ENCODE measurements at places on chromosomes 1 and 21.

DNA sequence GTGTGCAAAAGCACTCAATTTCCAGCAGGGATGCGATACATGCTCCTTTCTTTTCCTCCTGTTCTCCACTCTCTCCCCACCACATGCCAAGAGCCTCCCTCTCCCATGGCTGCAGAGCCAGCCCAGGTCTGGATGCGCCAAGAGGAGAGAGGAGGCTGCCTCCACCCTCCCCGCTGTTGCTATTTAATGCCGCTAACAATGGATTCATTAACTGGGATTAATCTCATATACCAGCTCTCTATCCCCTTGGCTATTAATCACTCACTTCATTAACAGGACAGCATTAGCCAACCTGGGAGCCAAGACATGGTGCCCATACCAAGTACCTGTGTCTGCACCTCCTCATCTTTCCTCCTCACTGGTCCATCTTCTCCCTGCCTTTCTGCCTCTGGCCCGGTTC lies 49.1 kb upstream of the SCMH1 start:
- ATAC-seq: no peak

GRCh38 chr1:201535046-201535918 lies 3.6 kb upstream of the NAV1 start:
- ATAC-seq: peak; percentile 32

DNA sequence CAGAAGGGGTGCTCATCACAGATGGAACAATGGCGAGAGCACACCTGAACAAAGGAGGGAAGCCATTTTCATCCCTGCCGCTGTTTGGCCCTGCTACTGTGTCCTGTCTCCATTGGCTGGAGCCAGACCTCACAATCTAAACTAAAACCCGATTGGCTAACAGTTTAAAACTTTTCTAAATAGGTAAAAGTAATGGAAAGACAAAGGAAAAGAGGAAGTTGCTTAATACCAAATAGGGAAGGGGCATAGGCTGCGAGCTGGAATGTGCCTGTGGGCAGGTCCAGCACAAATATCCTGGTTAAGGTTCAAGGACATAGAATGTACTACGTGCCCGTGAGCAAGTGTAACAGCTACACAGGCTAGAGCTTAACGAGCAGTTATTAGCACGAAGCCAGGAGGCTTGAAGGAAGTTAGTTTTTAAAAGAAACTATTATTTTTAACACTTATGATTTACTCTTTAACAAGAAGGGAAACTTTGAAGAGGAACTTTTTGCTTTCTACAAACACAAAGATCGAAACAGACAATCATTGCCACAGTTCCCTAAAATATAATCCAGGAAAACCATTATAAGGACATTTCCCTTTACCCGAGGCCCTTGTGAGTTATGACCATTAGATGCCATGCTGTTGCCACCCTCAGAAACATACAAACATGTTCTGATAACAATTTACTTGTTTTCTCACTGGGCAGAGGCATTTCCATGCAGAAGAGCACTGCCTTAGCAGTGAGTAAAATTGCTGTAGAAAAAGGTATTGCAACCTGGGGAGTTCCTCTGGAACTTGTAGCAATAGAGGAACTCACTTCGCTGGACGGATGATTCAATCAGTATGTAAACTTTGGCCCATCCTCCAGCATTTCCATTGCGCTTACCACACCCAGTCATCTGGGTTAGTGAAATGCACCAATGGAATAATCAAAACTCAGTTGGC lies 4.8 kb upstream of the PTTG1IP start:
- no peak for ATAC-seq

DNA sequence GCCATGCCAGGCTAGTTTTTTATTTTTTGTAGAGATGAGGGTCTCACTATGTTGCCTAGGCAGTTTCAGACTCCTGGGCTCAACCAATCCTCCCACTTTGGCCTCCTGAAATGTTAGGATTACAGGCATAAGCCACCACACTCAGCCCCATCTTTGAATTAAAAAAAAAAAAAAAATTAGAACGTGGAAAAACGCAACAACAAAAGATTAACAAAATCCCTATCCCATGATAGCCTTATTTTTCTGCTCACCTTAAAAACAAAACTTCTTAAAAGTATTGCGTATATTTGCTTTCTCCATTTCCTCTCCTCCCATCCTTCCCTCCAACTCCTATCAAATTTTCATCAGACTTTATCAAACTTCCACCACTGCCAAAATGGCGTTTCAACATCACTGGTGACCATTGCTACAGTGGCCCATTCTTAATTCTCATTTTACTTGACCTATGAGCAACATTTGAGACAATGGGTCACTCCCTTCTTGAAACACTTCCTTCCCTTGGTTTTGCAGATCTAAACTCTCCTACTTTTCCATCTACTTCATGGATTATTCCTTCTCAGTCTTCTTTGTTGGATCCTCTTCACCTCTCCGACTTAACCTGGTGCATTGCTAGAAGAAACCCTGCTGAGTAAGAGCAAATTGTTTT lies 579 bp upstream of the ZNF684 start:
- peak; percentile 42 for ATAC-seq

DNA sequence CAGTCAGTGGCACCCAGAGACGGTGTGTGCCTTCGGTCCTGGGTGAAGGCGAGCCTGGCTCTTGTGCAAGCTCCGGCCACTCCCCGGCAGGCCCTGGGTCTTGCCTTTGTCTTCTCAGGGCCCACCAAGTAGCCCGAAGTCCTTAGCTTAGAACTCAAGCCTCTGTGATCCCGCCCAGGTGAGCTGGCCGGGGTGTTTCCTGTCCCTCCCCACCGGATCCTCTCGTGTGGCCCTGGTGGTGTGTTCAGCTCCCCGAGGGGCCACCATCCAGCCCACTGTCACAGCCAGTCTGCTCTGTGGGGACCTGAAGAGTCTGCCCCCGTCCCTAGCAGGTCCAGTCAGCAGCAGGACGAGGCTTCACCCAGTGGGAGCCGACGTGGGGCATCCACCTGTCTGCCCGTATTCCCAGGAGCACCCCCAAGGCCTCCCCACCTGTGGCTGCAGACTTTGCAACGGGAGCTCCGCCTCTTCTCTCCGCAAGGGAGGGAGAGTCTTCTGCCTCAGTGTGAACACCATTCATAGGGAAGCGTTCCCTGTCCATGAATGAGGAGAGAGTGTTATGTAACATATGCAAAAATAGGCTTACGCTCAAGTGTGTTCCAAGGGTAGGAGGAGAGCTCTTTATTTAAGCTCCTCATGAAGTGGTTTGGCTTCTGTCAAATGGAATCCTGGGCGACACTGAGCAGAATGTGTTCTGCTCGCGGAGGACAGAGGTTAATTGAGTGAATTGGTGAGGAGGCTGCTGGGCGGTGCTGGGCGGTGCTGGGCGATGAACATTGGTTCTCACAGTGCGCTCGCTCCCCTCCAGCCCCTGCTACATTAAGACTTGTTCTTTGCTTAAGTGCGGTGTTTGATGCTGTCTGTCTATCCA lies 108.9 kb downstream of the CRYAA start:
- peak; percentile 22 for ATAC-seq

DNA sequence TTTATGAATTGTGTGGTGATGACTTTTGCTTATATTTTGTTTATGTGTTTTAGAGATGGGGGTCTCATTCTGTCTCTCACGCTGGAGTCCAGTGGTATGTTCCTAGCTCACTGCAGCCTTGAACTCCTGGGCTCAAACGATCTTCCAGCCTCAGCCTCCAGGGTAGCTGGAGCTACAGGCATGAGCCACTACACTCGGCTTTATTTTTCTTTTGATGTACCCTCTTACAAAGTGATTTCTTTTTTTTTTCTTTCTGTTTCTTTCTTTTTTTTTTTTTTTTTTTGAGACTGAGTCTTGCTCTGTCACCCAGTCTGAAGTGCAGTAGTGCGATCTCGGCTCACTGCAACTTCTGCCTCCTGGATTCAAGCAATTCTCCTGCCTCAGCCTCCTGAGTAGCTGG lies 46.8 kb downstream of the CD247 start:
- ATAC-seq: no peak

- no peak for ATAC-seq
These were observed 60.6 kb downstream of the EVA1C start for GRCh38 chr21:32472890-32473765.

DNA sequence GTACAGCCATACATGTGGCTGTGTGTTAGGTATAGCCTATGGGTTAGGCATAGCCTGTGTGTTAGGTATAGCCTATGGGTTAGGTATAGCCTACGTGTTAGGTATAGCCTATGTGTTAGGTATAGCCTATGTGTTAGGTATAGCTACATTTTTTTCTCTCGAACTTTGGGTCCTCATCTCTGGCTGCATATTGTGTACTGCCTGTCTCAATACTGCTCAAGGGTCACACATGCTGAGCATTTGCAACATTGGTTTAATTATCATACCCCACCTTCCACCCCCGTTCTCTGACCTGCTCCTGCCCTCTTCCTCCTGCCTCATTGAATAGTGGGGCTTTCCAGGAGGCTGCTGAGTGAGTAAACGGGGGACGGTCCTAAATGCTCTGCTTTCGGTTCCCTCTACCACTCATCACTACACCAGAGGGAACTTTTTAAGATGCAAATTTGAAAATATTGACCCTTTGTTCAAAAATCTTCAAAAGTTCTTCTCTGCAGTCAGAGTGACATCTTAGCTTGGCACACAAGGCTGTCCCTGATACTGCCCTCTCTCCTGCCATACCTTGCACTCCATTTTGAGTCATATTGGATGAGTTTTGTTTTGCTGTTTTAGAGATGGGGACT lies 17.8 kb downstream of the OR2B11 start:
- ATAC-seq: no peak

DNA sequence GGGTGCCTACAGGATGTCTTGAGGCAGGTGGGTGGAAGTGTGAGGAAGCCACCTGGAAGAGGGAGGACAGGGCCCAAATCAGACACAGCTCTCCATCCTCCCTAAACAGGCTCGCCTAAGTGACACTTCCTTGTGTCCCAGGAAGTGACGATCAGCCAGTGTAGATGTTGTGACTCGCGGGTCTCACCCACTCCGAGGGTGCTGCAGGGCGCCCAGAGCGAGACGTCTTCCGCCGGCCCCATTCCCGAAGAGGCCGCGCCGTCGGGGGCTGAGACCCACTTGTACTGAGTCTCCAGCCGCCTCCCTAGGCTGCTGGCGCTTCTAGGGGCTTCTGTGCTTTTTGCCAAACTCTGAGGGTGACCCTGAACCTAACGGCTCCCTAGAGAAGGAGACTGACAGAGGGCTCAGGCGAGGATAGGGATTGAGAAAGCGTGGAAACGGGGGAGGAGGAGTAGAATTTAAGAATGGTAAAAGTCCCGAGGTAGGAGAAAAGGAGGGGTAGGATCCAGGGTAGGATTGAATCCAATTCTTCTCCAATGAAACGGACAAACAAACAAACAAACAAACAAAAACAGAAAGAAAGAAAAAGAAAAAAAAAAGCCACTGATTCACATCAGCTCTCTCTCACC lies 543 bp upstream of the MARK1 start:
- ATAC-seq: peak; percentile 48

DNA sequence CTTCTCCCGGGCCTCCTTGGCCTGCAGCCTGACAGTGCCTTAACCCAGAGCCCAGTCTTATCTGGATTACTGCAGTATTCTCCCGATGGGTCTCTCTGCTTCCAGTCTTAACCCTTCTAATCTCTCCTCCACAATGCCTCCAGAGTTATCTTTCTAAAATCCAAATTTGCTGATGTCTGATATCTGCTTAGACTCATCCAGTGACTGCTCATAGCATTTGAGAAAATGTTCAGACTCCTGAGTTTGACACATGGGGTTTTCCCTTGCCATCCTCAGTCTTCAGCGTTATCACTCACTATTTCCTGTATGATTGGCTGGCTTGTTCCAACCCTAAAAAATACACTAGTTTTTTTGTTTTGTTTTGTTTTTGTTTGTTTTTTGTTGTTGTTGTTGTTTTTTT lies 102.0 kb downstream of the FMN2 start:
- no peak for ATAC-seq

DNA sequence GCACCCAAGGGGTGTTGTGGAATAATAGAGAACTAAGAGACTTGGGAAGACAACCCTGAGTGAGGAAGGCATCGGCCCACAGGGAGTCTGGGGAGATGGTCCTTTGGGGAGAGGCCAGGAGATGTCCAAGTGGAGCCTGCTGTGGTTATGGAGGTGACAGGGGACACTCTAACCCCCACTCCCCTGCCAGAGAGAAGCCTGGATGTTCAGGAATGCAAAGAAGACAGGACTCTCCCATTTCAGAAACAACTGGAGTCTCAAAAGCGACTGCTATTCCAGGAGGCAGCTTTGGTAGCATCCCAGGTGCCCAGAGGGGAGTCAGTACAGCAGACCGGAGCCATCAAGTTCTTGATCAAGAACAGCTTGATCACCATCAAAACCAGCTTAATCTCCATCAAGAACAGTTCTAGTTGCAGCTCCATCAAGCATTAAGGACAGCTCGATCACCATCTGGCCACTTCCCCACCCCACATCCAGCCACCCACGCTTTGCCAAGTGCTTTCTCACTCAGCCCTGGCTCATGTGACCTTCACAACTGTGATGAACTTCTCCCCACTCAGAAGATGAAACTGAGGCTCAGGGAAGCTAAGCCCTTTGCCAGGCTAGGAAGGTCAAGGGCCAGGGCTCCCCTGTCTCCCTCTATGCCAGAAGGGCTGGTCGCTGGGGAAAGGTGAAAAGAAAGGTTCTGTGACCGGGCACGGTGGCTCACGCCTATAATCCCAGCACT lies 743 bp downstream of the CD52 start:
- no peak for ATAC-seq

DNA sequence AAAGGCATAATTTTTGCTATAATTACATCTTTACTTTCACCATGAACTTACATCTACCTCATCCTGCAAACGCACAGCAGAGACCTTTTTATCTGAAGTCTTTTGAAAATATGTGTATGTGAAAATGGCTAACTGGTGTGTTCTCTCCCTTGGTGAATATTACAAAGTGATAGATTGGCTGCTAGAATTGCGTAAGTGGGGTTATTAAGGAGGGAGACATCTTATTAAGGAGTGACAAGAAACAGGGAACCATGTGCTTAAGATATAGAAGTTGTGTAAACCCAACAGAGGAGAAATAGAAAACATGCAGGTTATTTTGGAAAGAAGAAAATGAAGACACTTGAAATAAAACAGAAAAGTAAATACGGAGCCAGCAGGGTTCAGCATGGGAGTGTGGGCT lies 7.8 kb downstream of the KCNJ15 start:
- ATAC-seq: no peak

DNA sequence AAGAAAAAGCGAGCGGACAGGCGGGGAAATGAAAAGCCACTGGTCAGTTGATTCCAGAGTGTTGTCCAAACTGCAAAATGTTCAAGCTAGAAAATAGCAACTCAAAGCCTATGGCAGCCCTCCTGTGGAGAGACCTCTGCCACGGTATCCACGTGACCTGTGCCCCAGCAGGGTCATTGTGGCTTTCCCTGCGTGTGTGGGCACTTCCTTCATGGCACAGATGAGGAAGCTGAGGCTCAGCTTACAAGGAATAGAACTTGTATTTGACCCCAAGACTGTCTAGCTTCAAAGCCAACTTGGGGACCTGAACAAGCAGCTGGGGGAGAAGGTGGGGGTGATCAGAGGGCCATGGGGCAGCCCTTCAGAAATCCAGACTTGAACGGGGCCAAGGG lies 15.6 kb upstream of the PLEKHG5 start:
- no peak for ATAC-seq

DNA sequence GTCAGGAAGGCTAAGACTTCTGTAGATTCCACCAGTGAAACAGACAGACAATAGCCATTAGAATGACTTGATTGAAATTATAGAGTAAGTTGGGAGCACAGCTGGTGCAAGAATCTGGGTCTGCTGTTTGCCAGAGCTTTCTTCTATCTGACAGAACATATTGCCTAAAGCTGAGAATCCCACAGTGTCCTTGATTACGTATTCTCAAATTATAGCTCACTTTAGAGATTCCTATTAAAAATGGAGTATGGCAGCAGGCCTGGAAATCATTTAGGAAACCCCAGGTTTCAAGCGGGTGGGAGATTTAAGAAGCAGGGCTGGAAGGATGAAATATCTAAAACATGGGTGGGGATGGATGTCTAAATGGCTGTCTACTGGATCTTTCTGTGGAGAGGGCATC lies 639.7 kb upstream of the CXADR start:
- no peak for ATAC-seq

Measured in gastroesophageal sphincter (tissue), 4 donors.